Spleen (tissue), 13 donors: ENCODE measurements at places on chromosomes 4 and X.

DNA sequence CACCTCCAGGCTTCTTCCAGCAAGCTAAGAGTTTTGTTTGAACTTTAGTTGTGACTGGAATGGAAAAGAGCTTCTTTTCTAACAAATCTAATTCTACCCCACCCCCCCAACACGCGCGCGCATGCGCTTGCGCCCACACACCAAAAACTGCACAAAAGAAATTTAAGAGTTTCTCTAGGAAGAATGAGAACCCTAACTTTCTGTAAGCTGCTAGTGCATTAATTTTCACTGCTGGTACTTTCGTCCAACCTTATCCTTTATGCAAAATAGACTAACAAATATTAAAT lies 9.0 kb upstream of the INTU start:
- no peak for DNase-seq

DNA sequence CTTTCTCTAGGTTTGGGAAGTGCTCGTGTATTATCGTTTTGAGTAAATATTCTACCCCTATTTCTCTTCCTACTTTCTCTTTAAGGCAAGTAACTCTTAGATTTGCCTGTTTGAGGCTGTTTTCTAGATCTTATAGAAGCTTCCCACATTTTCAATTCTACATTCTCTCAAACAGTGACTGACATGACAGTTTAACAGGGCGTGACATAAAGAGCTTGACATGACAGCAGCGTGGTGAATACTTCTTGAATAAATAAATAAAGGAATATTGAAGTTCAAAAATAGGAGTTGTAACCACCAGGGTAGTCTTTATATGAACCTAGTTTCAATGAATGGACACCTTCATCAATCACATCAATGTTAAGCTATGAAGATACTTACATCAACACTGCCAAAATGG lies 162.0 kb downstream of the TRAM1L1 start:
- DNase-seq = no peak

DNA sequence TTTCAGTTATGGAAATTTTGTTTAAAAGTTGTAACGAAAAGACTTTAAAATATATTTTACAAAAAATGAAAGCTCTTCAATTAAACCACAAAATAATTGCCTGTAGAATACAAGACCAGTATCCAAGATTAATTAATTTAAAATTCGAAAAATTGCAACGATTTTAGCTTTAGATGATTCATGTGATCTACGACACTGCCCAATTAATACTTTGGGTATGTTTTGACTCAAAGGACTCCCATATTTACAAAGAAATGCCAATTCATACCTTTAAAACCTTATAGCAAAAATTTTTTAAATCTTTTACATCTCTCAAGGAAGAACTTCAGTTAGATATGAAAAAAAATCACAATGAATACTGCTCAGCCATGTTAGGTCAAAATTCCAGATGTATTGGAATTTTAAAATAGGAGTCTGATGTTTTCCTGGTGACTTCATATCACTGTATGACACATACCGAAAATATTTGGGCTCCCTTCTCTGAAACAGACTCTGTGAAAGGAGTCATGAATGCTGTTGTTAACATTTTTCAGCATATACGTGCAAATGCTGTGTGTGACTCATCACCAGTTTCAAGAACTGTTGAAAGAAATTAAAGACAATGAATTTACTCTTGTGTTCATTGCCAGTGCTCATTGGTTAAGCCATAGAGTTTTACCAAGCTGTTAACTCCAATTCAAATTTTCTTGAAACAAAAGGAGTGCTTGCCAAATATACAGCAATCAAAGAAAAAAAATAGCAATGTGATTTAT lies 13.8 kb upstream of the SMS start:
- DNase-seq = no peak

- peak; percentile 70 for DNase-seq
These were observed 8.0 kb downstream of the CTBP1 start for GRCh38 chr4:1240721-1241465.

GRCh38 chr4:152928286-152928685 lies 7.8 kb upstream of the FHDC1 start:
- DNase-seq = no peak

DNA sequence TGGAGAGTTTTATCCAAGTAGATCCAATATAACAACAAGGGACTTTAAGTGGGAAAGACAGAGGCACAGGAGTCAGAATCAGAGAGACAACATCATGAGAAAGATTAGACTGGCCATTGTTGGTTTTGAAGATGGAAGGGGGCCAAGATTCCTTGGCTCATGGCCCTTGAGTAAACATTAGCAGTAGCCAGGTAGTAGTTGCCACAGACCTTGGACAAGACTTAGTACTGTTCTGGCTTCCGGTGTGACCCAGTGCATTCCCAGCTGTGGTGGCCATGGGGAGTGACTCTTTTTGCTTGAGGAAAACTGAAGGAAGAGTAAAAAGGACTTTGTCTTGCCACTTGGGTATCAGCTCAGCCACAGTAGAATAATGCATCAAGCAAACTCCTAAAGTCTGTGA lies 462.2 kb upstream of the CPXCR1 start:
- no peak for DNase-seq

DNA sequence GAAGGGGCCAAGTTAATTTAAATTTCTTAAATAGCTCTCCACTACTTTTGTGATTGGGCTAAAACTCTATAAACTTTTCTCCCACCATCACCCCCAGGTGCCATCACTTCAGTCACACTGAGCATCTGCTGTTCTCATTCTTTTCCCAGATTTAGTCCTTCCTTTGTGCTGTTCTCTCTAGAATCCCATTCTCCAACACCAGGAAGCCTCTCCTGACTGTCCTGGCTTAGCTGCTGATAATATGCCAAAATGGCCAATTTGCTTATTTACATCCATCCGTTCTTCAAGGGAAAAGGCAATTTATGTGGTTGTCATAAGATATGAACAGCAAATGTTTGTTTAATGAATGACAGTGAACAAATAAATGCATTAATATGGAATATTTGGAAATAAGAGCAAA lies 44.1 kb downstream of the FGFBP1 start:
- no peak for DNase-seq

GRCh38 chrX:23046443-23046842 lies 46.7 kb downstream of the DDX53 start:
- DNase-seq = no peak

DNA sequence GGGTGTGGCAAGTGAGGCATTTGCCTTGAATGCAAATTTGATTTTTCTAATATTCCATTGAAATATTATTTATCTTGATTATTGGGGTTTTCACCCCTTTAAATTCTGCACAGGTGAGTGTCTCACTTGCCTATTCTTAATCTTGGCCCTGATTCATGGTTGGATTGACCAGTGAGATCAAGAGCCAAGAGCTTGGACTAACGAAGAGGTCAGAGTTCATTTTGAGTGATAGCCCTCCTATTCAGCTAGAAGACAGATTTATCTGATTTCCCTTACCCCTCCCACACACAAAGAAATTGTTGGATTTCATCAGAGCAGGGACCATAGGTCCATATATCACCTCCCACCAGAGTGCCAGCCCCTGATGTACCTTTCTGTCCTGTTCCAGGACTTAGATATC lies 11.6 kb upstream of the ACOT9 start:
- no peak for DNase-seq

- DNase-seq = no peak
These were observed 257.0 kb downstream of the ASMT start for GRCh38 chrX:1871887-1872286.

- DNase-seq = no peak
These were observed 131.9 kb upstream of the SMIM31 start for GRCh38 chr4:164621886-164622521.

DNA sequence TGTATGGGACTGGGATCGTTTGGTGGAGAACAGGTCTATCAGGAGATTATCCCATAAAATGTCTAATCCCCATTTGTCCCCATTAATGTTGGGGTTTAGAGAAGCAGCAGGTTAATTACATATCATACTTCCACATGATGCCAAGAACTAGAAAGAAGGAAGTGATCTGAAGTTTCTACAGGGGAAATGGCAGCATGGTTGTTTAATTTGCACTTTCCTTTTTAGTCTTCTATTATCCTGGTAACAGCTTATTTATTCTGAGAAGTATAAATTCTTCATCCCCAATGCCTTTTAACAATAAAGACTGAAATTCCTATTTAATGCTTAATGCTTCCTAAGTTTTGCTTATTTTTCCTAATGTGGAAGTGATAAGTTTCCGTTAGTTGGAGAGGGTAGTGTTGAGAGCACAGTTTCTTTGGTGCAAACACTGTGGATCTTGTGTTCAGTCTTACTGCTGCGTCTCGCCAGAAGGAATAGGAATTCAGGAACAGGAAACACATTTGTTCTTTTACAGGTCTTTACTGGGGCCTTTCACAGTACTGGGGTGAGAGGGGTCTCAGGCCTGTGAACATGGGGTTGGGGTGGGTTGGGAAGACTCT lies 59.5 kb upstream of the TADA2B start:
- DNase-seq = no peak

DNA sequence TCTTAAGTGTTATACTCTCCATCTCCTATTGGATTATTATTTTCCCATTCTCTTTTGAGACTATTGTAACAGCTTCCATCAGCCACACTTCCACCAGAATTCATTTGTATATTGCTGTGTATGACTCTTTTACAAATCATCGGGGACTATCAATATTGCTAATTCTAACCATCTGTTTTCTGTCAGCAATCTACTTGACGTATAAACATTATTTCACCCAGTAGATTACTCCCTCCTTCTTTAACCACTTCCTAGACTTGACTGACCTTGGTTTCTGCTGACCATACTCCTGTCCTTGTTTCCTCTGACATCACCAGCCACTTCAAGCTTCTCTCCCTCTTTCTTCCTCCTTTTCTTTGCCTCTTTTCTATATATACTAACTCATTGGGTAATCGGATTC lies 402.9 kb downstream of the PCDH18 start:
- DNase-seq = no peak

- no peak for DNase-seq
These were observed 24.6 kb downstream of the ADGRG2 start for GRCh38 chrX:19097553-19098283.

- DNase-seq = peak; percentile 86
These were observed 14.5 kb upstream of the FGG start for GRCh38 chr4:154626793-154627484.

GRCh38 chrX:113545040-113545439 lies 704.4 kb upstream of the AMOT start:
- DNase-seq = no peak

GRCh38 chr4:188665491-188666457 lies 526.5 kb downstream of the TRIML1 start:
- DNase-seq = no peak

DNA sequence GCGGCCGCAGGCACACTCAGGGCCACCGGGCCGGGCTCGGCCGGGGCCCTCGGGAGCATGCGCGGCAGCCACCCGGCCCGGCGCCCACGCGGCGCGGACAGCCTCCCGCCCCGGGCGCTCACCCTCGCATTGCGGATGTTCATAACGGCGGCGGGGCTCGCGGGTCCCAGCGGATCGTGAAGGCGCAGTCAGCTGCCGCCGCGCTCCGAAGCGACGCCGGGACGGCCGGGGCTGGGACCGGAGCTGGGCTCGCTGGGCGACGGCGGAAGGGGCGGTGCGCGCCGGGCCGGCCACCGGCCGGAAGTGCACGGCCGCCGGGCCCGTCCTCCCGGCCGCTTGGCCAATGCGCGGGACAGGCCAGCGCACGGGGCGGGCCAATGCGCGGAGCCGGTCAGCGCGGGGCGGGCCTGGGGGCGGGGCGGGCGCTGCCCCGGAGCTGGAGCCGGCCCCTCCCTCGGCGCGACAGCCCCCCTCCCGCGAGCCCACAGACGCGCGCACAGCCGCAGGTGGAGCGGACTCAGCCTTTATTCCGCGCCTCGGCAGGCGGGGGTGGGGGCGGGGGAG lies at the start of gene NAA10:
TSS of gene NAA10 (minus strand) at position 276 of the 564 bp plus-strand sequence. CDS start at position 143, 133 bp downstream.
- DNase-seq = peak; percentile 91

- no peak for DNase-seq
These were observed 67.1 kb downstream of the TENM3 start for GRCh38 chr4:182310316-182310715.

- DNase-seq = no peak
These were observed 165.9 kb downstream of the KIT start for GRCh38 chr4:54823616-54824015.

DNA sequence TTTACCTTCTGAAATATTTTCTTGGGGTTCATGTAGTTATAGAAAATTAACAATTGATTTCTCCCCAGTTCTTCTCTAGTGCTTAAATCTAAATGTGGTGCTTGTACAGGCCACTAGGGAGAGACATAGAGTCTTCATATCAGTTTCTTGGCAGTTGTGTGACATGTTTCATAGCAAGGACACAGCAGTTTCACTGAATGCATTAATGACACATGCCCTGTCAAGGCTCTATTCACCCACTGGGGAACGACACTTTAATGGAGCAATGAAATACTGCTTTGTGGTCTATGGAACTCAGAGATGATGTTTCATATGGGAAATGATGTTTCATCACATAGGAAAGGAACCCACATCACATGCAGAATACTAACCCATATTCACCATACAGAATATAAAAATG lies 2.8 kb downstream of the VEGFC start:
- DNase-seq = no peak

DNA sequence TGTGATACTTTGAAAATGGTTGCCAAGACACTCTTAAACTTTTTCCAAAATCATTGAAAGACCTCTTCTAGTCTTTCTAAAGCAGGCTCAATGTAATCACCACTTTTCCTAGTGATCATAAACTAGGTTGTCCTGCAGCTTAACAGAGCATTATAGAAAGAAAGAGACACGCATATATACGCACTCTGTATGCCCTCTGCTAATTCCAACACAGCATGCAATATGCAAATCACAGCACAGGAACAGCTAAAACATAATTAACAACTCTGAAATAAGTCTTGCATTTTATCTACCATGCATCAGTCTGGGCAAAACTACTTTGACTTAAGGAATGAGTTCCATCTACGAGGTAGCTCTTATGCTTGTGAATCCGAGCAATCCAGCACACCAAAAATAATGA lies 94.6 kb downstream of the COL25A1 start:
- no peak for DNase-seq

- no peak for DNase-seq
These were observed 601.3 kb downstream of the SPRY1 start for GRCh38 chr4:123997776-123998449.

DNA sequence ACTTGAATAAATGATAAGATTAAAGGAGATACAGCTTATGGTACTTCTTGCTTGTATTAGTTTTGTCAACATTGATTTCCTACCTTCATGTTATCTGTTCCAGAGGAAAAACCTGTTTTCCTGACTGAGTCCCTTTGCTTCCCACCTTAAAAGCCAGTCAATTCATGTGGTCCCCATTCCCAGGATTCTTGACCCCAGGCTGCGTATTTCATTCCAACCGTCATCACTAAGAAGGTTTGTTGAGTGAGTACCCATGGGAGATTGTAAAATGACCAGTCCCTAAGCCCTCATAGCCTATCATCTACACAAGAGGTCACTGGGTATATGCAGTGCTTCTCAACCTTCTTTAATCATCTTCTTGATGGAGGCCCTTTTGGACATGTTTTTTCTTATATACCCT lies 52.2 kb downstream of the BEX3 start:
- no peak for DNase-seq

GRCh38 chrX:120672389-120672788 lies 42.5 kb upstream of the C1GALT1C1 start:
- DNase-seq = no peak

GRCh38 chr4:143207555-143207954 lies 22.8 kb downstream of the USP38 start:
- DNase-seq = no peak

- no peak for DNase-seq
These were observed 11.5 kb downstream of the MOSPD2 start for GRCh38 chrX:14884714-14885113.

GRCh38 chrX:145729635-145730034 lies 88.0 kb upstream of the SLITRK2 start:
- no peak for DNase-seq
